ENCODE measurements at places on chromosomes 5 and 9.

GRCh38 chr5:96447949-96448348 is 14.9 kb upstream of the PCSK1 start:
- DNase-seq, result no peak

GRCh38 chr5:62168506-62169281 is 137.3 kb upstream of the KIF2A start:
- DNase-seq, result no peak

GRCh38 chr5:175853573-175854230 is 17.7 kb upstream of the CPLX2 start:
- no peak for DNase-seq

- DNase-seq, result no peak
These were observed 109.5 kb downstream of the SNCAIP start for GRCh38 chr5:122421374-122422079.

GRCh38 chr9:113886026-113886369 is 9.9 kb downstream of the ZNF618 start:
- DNase-seq, result no peak

DNA sequence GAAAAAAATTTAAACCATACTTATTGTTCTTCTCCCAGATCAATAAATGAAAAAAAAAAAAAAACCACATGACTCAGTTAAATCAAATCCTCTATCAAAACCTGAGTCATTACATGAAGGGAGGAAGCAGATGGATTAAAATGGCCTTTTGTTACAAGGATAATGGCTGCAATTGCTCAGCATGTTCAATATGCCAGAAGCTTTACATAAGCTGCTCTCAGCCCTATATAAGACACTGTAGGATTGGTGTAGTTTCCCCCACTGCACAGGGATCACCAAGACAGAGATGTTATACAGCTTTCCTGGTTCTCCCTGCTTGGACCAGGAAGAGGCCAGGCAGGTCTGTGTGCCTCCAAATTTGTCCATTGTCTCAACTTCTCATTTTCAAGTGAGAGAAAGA is 101.6 kb upstream of the MAP1B start:
- DNase-seq, result no peak

- DNase-seq, result no peak
These were observed 94.7 kb upstream of the ACO1 start for GRCh38 chr9:32289756-32290155.

DNA sequence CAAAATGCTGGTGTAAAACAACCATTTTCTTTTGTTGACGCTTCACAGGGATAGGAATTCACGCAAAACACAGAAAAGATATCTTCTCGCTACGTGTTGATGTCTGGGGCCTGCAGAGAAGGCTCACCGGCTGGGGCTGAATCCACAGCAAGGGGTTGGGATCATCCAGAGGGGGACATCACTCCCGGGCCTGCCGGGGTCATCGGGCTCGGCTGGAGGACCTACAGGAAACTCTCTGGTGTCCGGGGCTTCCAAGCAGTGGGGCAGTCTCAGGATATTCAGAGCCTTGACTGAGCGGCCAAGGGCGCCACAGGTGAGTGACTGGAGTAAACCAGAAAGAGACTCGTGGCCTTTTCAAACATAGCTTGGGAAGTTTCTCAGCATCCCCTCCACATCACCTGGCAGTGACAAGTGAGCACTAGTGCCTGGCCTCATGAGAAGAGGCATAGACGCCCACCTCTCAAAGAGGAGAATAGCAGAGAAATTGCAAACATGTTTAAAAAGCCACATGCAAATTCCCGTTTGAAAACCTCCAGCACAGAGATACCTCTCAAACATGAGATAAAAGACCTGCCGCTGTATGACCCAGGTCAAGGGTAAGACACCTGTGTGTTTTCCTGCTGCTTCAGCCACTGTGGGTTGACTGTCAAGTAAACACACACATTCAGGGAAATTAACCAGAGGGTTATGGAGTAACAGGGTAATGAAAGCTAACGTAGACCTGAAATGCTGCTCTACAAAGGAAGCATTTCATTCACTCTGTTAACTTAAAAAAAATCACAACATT is 50.8 kb upstream of the SIMC1 start:
- no peak for DNase-seq

- DNase-seq, result no peak
These were observed 159.9 kb downstream of the FANCC start for GRCh38 chr9:95157481-95158151.

DNA sequence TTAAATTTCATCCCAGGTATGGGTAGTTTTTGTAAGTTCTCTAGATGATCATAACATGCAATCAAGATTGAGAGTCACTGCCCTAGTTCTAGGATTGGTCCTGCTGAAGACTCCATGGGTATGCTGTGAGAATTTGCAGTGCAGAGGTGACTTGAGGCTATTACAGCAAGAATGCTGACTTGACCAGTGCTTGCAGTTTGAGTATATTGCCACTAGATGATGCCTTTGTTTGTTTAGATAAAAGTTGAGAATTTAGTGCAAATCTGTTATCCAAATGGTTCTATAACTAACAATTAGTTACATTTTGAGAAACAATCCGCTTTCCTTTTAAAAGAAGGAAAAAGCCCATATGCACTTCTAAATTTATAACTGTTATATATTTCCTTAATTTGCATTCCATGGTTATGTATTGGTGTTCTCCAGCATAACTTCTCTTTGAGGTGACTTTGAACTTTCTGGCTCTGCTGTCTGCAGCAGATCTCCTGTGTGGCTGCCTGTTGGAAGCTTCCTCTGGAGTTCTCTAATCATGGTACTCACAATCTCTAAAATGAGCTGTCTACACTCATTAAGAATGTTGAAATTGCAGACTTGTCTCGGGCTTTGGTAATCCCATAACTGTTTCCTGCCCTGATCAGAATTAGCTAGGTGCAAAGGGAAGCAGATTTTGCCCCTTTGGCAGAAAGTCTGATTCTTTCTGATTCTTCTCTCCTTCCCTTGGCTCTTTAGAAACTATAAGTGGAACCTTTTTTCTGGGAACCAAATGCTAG is 24.9 kb downstream of the MELK start:
- no peak for DNase-seq

- DNase-seq, result no peak
These were observed 27.1 kb downstream of the LHX6 start for GRCh38 chr9:122201641-122202040.

- no peak for DNase-seq
These were observed 65.5 kb downstream of the INSYN2B start for GRCh38 chr5:169914766-169915165.

DNA sequence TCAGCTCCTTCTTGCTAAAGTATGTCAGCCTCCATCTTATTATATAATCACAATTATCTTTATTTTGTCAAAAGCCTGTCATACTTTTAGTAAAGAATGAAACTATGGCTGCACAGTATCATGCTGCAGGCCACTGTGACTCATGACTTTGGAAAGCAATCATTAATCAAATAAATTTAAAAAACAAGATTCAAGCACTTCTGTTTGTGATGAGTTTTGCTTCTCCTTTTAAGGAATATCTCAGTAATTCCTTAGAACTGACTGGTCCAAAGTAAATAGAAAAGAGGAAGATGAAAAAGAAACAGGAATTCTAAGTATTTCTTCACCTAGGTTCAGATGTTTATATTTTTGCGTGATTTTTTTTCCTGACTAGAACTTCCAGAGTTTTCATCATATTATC is 83.1 kb downstream of the EDIL3 start:
- no peak for DNase-seq

DNA sequence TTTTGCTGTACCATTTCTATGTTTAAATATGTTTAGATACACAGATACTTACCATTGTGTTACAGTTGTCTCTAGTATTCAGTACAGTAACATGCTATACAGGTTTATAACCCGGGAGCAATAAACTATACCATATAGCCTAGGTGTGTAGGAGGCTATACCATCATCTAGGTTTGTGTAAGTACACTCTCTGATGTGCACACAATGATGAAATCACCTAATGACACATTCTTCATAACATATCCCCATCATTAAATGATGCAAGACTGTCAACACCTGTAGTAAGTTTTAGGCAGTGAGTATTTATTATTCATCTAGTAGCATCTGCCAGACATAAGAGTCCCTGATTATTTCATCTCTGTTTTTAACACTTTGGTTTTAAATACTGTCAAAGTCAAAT is 7.3 kb upstream of the DHFR start:
- no peak for DNase-seq

- DNase-seq, result no peak
These were observed 228.6 kb downstream of the NR3C1 start for GRCh38 chr5:143174714-143175398.
